ENCODE measurements at places on chromosomes 3 and 15.

- no peak for DNase-seq
Observed at GRCh38 chr3:123058505-123058904, 8.3 kb upstream of the PDIA5 start.

DNA sequence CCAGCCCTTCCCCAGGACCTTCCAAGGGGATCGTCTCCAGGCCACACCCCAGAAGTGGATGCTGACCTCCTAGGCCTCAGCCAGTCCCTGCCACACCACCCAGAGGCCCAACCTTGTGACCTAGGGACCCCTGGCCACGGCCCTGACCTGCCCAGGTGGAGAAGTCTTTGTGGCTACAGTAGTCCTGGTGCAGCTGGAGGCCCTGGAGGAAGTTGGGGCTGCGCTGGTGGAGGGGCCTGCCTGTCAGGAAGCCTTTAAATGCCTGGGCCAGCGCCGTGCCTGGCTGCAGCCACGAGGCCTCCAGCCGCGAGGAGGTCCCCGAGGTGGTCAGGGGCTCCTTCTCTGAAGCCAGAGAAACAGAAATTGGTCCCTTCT is 23.4 kb downstream of the PLA2G4D start:
- no peak for DNase-seq

- DNase-seq = no peak
Observed at GRCh38 chr15:57671636-57672035, 34.9 kb upstream of the POLR2M start.

DNA sequence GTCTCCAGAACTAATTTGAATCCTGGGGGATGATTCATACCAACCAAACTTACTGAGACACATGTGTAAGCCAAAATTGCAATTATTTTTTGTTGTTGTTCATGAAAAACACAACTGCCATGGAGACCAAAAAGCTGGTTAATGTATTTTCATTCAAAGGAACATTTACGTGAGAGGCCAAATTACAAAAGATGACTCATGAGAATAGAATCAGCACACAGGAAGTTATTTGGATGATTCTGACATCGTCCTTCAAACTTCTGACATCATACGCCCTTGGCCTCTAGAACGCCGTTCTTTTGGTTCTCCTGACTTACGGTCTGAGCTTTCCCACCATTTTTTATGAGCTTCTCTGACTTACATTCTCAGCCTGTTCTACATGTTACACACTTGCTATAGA is 3.0 kb upstream of the ZNF280D start:
- DNase-seq = no peak

DNA sequence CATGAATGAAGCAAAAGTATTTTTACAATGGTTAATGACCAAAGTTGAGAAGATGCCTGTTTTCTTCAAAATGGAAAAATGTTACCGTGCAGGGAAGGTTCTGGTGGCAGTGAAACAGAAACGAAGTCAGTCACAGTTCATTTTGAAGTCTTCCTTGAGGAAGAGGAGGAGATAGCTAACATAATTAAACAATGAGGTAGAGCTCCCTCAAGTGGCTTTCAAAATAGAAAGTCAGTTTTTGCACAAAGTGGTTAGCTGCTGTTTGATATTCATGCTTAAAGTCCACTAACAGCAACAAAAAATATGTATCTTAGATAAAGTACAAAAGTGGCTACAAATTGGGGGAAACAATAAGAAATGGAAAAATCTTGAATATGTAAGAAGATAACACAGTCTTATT is 87.3 kb downstream of the TFG start:
- no peak for DNase-seq

- no peak for DNase-seq
Observed at GRCh38 chr3:155946178-155946577, 75.7 kb downstream of the GMPS start.

DNA sequence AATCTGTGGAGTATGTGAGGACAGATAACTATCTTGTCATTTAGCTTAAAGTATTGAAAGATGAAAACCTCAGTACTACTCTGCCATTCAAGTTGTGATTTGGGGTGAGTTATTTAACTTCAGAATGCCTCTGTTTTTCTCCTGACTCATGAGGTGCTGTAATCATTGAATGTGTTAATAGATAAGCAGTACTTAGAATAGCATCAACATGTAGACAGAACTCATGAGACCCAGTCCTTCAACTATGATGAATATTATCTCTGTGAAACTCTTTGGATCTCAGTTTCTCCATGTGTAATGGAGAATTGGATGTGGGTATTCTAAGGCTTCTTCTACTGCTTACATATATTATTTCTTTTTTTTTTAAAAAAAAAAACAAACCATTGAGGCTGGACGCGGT is 431.4 kb downstream of the GRM7 start:
- no peak for DNase-seq

DNA sequence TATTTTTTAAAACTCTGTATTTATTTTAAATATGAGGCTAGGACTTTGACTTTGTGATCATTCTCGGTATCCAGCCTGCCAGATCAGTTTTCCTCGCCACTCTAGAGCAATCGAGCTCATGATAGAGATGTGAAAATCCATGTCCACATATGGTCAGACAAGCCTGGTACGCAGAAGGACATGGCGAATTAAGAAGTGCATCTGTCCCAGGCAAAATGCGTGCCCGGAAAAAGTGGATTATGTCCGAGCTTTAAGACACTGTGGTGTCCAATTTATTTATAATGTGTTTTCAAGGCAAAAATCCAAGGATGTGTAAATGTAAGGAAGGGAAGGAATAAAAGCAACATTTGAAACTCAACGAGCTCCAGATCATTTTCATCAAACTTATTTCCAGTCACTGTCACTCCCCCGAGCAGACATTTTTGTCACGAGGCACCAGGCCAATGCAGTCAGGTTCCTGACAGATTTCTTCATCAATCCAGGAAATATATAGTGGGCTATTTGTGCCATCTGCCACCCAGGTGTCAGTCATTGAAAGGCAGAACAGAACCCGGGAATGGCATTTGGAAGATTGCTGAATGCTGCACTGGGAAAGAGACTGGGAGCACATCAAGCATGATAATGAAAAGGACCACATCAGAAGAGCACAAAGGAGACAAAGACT is 825.7 kb downstream of the SQOR start:
- DNase-seq = no peak

DNA sequence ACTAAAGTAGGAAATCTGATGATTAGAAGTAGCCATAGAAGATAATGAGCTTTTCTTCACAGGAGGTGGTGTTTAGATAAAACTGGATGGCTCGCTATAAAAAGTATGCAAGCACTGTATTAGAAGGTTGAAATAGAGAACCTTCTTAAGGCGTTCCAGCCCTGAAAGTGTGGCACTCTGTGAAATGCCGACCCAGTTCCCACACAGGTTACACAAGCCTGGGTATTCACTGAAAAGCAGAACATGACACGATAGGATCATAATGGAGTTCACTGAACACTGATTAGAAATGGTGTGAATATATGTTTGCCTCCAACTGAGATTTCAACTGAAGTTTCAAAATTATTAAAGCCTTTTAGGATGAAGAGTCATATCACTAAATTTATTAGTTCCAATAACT is 15.0 kb upstream of the LRRC34 start:
- no peak for DNase-seq

DNA sequence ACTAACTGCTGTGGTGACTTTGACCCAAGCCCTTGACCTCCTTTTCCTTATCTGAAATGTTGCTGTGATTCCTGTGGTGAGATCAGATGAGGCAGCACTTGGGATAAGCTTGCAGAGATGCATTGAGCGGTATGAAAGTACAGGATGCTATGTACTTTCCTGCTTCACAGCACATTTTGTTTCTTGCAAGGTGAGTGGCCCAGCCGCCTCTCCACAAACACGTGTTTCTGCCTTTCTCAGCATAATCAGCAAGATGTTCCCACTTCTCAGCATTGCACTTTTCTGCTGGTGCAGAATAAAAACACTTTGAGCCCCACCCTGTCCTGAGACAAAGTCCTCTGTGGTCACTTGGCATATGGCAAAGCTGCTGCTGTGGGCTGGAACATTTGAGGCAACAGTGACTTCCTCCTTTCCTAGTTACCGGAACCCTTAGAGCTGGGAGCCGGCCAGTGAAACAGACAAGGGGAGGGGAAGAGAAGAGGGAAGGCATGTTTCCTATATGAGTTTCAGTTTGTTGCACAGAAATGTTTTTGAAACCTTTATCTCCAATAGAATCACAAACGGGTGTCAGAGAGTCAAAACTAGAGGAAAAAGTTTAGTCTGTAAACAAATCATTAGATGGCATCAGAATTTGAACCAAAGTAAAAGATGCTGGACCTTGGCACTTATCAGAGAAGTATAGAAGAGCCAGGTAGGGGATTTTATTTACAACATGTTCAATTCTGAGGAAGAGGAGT is 5.0 kb downstream of the NUDT16 start:
- DNase-seq = no peak

DNA sequence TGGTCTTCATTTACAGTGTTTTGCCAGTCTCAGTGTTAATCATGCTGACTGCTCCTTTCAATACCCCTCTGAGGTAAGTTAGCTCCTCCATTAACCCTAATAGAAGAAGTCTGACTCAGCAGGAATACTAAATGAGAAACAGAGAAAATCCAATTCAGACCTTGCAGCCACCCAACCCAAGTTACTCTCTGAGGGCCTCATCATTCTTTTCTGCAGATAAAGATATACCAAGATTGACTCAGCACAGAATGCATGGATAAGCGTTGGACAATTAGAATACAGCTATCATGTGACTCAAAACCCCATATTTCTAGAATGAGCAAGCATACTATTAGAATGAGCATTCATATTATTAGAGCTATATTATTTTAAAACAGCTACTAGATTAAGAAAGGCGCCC is 389.1 kb upstream of the SGO1 start:
- DNase-seq = no peak

DNA sequence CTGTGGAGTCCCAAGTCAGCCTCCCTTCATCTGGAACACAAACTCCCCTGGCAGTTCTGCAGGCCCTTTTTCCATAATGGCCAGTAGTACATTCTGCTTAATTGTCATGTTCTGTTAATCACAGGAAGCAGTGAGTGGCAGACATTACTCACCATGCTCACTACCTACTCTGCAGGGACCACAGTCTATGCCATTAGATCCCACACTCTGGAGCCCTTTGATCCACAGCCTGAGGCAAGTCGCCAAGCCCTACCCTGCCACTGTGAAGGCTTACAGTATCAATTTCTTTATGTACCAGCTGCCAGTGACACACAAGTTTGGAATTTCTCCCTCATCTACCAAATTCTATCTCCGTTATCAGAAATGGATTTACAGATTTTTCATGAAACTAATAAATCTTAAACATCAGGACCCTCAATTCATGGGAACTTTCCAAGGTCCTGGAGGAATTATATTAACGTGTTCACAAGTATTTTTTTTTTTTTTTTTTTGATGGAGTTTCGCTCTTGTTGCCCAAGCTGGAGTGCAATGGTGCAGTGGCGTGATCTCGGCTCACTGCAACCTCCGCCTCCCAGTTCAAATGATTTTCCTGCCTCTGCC is 20.6 kb upstream of the WWTR1 start:
- DNase-seq = peak; percentile 2

DNA sequence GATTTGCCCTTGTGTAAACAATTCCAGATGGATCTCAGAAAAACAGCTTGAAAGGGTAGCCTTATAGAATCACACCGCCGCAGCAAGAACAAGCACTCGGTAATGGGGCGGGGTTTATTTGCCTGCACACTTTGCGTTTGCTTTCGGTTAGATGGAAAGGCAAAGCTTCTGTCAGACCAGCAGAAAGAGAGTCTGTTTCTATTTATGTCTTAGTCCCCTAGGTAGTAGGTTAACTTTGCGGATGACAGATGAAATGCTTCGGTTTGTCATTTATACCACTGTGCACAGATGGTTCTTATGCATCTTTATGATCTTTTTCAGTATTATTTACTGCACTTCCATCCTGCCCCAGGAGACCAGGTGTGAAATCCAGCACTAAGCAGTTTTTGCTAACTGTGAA is 62.2 kb downstream of the PYDC2 start:
- DNase-seq = no peak

DNA sequence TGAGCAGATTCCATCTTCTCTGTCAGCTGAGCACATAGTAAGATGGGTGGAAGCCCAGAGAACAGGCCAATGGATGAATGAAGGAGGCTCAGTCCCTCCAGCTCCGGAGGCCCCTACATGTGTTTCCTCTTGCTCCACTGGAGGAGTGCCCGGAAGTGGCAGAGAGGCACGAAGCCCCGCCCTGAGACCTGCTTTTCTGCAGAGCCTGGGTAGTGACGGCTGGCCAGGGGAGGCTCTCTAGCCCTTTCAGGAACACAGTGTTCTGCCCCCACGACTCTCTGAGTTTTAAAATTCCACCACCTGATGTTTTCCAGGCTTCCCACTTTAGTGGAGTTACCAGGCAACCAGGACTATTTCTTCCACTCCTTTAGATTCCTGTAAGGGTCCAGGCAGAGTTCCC is 149.4 kb upstream of the SLC6A11 start:
- no peak for DNase-seq

- no peak for DNase-seq
Observed at GRCh38 chr15:73599934-73600333, 33.3 kb downstream of the NPTN start.

DNA sequence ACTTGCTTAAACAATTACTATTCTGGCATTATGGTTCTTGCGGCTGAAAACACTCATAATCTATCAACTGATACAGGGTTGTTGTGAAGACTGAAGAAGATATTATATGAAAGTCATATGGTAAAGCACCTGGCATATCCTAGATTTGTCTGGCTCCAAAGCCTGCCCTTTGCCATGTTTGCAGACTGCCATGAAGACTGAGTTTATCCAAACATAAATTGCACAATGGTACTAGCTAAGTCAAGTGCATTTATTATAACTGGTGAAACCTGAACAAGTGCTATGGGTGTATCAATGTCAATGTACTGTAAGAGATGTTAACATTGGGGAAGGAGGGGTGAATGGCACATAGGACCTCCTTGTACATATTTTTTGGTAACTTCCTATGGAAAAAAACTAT is 87.4 kb upstream of the MEX3B start:
- no peak for DNase-seq

GRCh38 chr3:124201786-124202185 is 209.9 kb upstream of the ROPN1 start:
- no peak for DNase-seq

GRCh38 chr3:152756807-152757206 is 78.1 kb upstream of the P2RY1 start:
- no peak for DNase-seq

GRCh38 chr15:63392361-63393009 is 10.8 kb upstream of the CA12 start:
- DNase-seq = no peak

- DNase-seq = peak; percentile 43
Observed at GRCh38 chr3:66394019-66394752, 106.6 kb downstream of the LRIG1 start.

GRCh38 chr3:127758013-127758412 is 64.3 kb downstream of the MGLL start:
- DNase-seq = no peak

- no peak for DNase-seq
Observed at GRCh38 chr3:129233538-129233937, 15.9 kb upstream of the COPG1 start.

GRCh38 chr3:1848935-1849334 is 249.7 kb upstream of the CNTN4 start:
- no peak for DNase-seq

- no peak for DNase-seq
Observed at GRCh38 chr3:114707252-114707860, 413.5 kb downstream of the TIGIT start.

Data from activated CD4-positive, alpha-beta T cell treated with anti-CD3 and anti-CD28 coated beads, Interleukin-2, amount 50 U/mL, for 1 hour (primary cell).